ENCODE measurements at places on chromosomes 11 and 22. TPM values are rescaled to one million over a fixed set of nuclear protein-coding genes. Genes with fewer than 3 reads are reported as not detected.

- DNase-seq, result no peak
These were observed 5.0 kb downstream of the CCND1 start for GRCh38 chr11:69645801-69646492.

- peak; percentile 97 for DNase-seq
These were observed 20.0 kb downstream of the TREH start for GRCh38 chr11:118659314-118659952.

DNA sequence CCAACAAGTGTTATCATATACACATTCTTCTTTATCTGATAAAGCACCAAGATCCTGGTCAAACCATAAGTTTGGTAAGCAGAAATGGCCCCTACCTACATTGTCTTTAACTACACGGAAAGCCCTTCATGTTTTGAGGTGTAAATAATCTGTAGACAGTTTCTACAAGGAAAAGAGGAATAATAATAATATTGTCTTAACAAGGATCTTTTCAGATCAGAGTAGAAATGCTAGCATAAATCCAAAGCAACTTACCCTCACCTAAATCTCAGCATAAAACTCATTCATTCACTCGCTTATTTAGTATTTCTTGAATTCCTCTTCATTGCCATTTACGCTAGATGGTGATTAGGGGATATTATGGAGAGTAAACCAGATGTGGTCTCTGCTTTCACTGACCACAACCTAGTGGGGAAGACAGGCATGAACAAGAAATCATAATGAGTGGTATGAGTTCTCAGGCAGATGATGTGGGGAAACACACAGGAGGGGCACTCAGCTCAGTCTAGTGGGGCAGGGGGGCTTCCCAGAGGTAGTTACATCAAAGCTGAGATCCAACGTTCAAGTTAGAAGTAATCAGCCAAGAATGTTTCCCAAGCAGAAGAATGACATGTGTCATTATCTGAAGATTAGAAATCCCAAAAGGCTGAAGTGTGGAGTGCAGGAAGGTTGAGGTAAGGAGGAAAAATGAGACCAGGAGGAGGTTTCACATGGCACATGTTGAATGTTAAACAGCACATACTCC, 65.4 kb upstream of the ZC3H12C start:
- no peak for DNase-seq

- no peak for DNase-seq
These were observed 21.3 kb upstream of the SLC5A1 start for GRCh38 chr22:32021716-32022115.

The DAGLA gene
- 0.05 TPM for total RNA-seq

The SLC22A8 gene
- not detected for total RNA-seq

DNA sequence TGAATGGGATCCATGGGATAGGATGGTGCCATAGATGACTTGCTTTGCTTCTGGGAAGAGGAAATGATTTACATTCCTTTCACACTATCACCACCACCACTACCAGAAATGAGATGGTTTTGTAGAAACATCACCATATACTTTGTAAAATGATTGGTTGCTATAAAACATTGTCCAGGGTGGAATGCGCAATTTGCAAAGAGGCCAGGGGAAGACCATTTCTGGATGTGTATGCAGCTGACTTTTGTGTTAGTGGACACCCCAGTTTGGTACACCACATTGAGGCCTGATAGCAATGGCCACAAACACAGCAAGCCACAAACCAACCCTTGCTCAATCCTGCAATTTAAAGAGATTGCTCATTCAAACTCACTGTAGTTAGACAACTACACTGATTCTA, 56.7 kb upstream of the RCN1 start:
- no peak for DNase-seq

DNA sequence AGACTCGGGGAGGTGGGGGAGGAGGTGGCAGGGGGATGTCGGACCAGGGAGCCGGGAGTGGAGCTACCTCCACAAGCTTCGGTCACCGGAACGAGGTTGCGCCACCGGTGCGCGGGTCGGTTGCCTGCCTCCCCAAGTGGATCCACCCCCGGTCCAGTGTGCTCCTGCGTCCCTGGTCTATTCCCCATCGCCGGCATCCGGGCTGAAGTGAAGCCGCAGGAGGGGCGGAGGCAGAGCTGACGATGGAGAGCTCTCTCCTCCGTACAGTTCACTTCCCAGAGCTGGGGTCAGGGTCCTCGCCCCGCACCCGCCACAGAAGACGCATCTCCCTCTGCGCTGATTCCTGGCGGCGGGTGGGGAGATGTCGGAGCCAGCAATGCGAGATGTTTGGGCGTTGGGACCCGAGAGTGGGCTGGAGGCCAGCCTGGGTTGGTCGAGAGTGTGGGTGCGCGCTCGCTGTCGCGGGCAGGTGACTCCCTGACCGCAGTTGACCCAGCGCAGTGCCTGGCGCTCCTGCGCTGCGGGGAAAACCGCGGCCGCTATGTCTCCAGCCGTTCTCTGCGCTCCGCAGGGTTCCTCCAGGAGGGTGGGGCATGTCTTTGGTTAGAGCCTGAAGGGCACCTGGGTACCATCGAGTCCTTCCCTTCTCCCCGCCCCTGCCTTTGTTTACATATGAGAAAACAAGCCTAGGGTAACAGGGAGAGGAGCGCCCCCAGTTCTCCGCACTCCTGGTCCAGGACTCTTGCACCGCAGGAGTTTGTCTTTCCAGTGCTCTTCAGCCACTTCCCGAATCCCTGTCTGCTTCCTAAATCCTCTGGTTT, 1.7 kb downstream of the C11orf96 start:
- peak; percentile 40 for DNase-seq

The CST6 gene
- 0.50 TPM for total RNA-seq

DNA sequence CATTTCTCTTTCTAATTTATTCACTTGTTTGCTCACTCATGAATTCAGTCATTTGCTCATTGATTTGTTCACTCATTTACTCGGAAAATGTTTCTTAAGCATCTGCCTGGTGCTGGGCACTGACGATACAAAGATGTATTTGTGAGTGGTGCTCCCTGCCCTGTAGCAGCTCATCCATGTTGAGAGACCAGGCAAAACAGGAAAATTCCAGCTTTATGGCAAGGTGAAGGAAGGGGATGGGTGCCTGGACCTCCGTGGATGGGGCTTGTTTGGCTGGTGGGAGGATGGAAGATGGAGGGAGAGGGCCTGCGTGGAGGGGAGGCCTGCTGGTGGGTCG, 53.1 kb downstream of the TBC1D22A start:
- DNase-seq, result no peak

- no peak for DNase-seq
These were observed 2.2 kb downstream of the TMEM132A start for GRCh38 chr11:60926500-60926899.

- DNase-seq, result no peak
These were observed 1.7 kb downstream of the MOB2 start for GRCh38 chr11:1484695-1485503.

DNA sequence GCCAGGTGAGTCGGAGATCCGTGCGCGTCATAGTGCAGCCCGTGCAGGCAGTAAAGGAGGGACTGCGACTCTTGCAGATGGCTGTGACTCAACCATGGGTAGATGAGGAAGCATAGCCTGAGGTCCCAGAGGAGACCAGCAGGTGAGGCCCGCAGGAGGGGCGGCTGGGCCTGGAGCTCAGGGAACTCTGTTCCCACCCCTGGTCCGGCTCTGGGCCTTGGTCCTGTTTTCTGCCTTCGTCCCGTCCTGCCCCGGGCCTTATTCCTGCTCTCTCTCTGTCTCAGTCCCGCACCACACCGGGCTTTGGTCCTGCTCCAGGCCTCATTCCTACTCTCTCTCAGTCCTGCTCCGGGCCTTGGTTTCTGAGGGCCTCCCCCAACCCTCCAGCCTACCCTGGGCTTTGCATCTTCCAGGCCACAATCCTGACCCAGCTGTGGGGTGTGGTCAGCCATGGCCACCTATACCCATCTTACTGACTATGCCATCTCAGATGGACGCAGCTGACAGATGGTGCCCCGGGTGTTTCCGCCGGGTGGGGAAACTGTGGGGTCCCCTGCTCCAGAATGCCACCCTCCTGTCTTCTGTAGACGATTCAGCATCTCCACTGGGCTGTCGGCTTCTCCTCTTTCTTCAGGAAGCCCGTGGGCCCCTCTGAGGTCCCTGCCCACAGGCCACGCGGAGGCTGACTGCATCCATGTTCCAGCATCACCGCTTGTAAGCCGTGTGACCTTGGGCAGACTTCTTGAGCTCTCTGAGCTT, 1134.1 kb downstream of the BRD1 start:
- DNase-seq, result no peak

The FXYD2 gene
- total RNA-seq, result 6.7 TPM

DNA sequence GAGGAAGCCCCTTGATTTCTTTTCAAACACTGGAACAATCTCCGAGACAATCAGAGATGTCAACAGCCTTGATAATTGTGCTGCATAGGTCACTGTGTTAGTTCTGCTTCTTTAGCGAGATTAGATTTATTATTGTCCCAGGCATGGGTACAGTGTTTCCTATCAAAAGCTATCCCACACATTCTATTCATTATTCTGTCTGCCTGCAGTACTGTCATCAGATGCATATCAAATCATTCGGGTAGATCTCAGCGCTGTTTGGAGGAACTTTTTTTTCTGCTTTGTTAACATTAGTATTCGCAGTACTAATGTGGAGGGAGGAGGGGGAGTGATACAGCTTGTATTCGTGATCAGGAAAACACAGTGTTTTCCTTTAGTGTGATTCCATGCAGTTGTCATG, 208.0 kb downstream of the C11orf91 start:
- DNase-seq, result no peak

DNA sequence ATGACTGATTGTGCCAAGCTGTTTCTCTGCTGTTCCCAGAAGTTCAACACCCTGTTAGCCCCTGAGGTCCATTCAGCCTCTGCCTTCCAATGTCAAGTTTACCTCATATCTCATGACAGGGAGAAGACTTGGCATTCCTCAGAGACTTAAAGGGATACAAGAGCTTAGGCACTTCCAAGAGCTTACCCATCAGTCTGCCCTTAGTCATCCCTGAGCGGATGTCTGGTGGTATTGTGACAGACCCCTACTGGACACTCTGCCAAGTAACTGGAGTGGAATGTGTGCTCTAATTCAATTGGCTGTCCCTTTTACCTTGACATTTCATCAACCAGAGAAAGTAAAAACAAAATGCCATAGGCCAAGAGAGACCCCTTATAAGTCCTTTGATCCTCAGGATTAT, 151.5 kb downstream of the AASDHPPT start:
- no peak for DNase-seq

GRCh38 chr11:121082670-121083069, 18.4 kb upstream of the TECTA start:
- no peak for DNase-seq

GRCh38 chr11:85316967-85317366, 310.2 kb downstream of the DLG2 start:
- no peak for DNase-seq

DNA sequence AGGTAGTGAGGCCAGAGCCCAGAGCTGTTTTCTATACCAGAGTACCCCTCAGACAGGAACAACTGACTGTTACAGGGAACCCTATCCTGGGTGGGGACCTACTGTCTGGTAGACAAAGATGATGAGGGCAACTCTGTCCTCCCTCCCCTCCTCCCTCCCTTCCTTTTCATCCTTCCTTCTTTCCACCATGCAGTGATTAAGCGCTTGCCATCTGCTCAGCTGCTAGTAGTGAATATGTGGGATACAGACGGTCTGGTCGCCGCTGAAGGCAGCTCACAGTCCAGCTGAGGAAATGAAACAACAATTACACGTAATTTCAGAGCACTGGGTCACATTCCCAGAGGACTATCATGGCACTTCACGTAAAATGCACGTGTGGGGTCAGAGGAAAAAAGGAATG, 597.1 kb downstream of the BUD13 start:
- DNase-seq, result no peak

GRCh38 chr22:43066844-43067385, 22.3 kb downstream of the TTLL1 start:
- DNase-seq, result no peak

The ZNF214 gene
- not detected for total RNA-seq

The SMCO4 gene
- 9.4 TPM for total RNA-seq

DNA sequence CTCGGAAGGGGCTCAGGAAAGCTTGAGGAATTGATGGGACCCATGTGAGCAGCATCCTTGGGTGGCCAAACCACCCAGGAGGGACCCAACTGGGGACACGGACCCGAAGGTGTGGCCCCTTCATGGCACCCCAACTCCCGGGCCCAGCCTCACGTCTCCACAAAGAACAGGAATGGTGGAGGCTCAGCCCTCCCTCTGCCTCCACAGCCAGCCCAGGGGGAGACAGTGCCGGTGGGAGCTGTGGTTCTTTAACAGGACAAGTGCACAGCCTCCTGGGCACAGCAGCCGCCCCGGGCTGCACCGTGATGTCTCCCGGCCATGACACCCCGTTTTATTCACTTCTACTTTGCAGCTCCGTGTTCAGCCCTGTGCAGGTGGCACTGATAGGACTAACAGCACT, 587.2 kb downstream of the BRD1 start:
- no peak for DNase-seq

The BTBD18 gene
- not detected for total RNA-seq

The RASGRP2 gene
- total RNA-seq, result 8.2 TPM

The FJX1 gene
- total RNA-seq, result 1.4 TPM

DNA sequence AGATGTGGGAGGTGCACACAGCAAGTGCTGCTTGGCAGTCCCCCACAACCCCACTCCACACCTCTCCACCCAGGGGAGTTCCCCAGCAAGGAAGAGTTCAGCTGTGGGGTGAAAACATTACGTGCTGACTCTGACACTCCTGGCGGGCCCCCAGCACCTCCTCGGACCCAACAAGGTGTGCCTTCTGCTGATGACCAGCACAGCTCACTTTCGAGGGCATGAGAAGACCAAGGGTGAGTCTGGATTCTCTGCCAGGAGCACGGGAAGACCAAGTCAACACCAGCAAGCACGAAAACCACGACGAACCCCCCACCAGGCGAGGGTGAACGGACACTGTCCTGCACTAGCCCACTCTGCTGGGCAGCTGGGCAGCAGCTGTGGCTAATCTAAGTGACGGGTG, 1.4 kb downstream of the ALG12 start:
- no peak for DNase-seq

DNA sequence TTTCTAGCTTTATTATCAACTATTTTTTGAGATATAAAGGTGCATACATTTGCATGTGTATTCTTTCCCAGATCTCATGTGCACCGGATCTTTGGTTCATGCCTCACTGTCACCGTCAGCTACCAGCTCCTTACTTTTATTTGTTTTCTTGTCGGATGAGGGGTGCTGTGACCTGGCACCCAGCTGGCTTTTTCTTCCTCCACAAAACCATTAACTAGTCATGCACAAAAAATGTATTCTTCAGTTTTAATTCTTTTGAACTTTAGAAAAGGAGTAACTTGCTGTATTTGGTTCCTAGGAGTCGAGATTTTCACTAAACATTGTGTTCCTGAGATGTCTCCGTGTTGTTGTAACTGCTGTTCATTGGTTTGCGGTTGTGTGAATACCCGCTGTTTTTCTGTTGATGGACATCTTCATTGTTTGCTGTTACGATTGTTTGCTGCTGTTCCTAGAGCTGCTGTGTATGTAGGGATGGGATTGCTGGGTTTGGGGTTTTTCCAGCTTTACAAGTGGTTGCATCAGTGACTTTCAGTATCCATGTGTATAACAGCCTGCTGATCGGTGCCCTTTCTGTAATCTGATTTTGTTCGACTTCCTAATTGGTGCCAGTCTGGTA, 39.4 kb downstream of the MOV10L1 start:
- no peak for DNase-seq

The SCGB1C1 gene
- not detected for total RNA-seq

DNA sequence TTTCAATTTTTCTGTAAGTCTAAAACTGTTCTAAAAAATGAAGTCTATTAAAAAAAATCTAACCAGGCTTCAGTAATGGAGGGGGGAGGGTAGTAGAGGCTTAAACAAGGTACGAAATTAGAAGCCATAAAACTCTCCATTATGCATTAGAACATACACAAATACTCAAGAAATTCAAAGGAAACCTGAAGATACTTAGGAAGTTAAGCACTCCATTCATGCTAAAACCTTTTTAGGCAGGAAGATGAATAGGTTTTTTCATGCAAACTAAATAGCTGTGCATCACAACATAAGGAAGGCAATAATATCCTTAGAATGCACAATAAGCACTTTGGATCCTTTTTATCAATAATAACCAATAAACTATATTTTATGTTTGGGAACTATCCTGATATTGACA, 2.4 kb downstream of the RAB6A start:
- DNase-seq, result no peak
